Naive B cell (primary cell): ENCODE measurements at places on chromosomes 3 and 15.
A peak's percentile ranks its signal among the peaks of the same experiment; 100 is the strongest.

DNA sequence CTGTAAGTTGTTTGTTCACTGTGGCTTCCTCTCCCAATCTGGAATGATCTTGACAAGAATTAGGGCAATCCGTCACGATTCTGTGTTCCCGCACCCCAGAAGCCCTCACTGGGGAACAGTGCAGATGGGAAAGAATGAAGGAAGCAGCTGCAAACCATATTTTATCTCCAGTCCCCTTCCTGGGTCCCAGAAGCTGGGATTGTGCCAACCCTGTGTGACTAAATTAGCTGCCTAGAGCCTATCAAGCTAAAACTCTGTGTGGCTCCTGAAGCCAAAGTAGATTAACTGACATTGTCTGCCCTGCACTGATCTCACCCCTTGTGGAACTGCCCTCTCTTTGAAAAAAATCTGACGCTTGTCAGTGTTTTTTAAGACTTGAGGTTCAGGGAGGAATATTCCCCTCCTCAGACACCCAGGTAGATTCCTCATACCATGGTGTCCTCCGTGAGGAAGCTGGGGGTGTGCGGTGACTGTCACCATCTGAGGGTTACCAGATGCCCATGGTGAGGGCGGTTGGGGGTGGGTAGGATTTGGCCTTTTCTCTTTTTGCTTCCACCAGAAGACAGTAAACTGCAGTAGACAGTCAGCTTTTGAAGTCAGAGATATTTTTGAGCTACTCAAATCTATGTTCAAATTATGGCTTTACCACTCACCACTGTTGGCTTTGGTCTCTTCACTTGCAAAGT lies 358.3 kb upstream of the TPM1 start:
- no peaks in the 10 kb centered on the region for H3K4me1 ChIP-seq
- H3K4me3 ChIP-seq, result no peak overlapping the region
- H3K27me3 ChIP-seq, result peaks cover 13% of the 10 kb centered on the region

- no peak overlapping the region for H3K27ac ChIP-seq
- DNase-seq, result no peak
- no peaks in the 10 kb centered on the region for H3K36me3 ChIP-seq
Measured at GRCh38 chr15:101324524-101325177, 29.6 kb upstream of the SNRPA1 start.

DNA sequence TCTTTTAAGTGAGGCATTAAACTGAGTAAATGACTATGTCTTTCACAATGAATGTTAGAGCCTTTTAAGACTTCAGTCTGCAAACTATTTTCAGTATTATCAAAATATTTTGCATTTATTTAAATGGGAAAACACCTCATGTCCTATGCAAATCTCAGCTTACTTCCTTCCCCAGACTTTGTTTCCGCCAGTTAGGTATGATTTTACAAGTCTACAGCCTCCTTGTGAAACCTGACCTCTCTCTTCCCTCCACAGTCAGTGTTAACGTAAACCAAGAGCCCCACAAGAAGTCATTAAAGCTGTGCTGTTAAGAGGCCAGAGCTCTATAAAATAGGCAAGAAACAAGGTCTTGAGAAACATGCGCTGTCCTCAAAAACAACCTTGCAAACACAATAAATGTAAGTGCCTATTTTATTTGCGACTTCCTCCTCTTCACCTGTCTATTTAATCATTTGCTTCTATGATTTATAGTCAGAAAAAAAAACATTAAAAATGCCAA lies 48.3 kb downstream of the PRTG start:
- H3K4me3 ChIP-seq, result no peak overlapping the region
- H3K4me1 ChIP-seq, result peaks cover 6% of the 10 kb centered on the region
- no peaks in the 10 kb centered on the region for H3K27me3 ChIP-seq
- no peak for DNase-seq
- no peak overlapping the region for H3K27ac ChIP-seq

DNA sequence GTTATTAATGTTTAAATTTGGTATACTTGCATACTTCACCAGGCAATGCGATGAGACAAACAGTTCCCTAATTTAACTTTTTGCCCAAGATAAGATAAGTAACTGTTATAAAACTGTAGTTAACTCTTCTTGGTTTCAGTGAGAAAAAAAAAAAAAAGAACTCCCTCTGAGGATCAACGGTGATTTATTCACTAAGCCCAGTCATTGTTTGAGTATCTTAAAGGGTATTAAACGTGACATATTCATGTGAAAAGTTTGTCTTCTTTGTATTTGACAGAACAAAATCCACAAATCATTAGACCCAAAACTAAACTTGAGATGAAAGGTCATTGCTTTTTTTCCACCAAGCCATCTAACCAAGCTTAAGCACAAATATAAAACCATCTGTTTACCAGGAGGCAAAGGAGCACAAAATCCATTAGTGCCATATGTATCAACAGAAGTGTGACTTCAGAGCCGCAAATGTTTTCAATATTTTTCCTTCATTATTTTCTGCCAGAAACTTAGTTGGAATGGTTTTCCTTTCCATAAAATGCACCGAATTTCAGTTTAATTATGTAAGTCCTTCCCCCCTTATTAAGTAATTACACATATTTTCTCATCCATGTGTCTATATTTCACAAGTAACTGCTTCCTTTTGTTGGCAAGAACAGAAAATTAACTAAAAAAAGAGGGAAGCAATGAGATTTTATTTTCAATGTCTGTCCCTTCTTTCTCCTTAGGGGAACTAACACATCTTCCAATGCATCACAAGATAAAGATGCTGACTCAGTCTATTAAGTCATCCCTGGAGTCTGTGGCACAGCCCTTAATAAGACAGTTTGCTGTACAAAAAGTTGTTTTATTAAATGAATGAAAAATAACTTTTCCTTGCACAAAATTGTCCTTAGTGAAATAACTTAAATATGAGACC lies 92.2 kb upstream of the RAP2B start:
- no peaks in the 10 kb centered on the region for H3K36me3 ChIP-seq
- no peak for DNase-seq
- no peak overlapping the region for H3K27ac ChIP-seq

GRCh38 chr3:43718296-43718695 lies 27.6 kb downstream of the ABHD5 start:
- H3K27ac ChIP-seq, result no peak overlapping the region
- H3K4me1 ChIP-seq, result peaks cover 5% of the 10 kb centered on the region
- no peaks in the 10 kb centered on the region for H3K27me3 ChIP-seq
- peaks cover 30% of the 10 kb centered on the region for H3K36me3 ChIP-seq
- DNase-seq, result no peak

DNA sequence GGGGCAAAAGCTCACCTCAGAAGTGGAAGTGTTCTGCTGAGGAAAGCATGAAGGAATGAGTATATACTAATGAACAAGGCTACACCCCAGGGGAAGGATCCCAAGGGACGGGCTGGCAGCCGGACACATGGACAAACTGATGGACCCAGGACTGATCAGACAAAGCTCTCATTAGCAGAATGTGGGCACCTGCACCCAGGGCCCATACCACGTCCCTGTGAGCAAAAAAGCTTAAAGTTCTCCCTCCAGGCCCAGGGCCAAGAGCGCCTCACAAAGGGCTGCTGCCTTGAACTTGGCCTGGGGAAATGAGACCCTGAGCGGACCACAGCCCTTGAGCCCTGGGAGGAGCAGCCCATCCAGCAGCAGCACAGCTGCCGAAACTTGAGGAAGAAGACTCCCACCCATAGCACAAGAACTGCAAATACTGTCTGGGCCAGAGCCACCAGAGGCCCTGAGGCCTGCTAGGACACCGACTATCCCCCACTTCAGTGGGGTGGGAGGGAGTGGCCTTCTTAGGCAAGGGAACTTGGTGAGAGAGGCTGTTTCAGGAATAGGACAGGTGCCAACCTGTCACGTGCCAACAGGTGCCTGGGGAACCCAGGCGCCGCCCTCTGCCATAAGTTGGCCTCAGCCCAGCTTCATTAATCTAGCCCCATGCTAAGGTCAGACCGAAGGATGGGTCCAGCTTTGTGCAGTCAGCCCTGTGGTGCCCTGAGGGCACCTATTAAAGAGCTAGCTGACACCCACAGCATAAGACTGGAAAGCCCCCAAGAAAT lies 2.3 kb upstream of the GMPPB start:
- H3K4me1 ChIP-seq, result peaks cover 29% of the 10 kb centered on the region
- DNase-seq, result no peak
- no peaks in the 10 kb centered on the region for H3K27me3 ChIP-seq
- peak overlapping the region; percentile 100 for H3K27ac ChIP-seq
- peaks cover 3% of the 10 kb centered on the region for H3K36me3 ChIP-seq

- no peak overlapping the region for H3K4me3 ChIP-seq
- no peaks in the 10 kb centered on the region for H3K27me3 ChIP-seq
- no peak for DNase-seq
- no peaks in the 10 kb centered on the region for H3K36me3 ChIP-seq
- H3K27ac ChIP-seq, result no peak overlapping the region
- H3K4me1 ChIP-seq, result peaks cover 4% of the 10 kb centered on the region
Measured at GRCh38 chr15:33963831-33964664, 4.2 kb upstream of the CHRM5 start.

DNA sequence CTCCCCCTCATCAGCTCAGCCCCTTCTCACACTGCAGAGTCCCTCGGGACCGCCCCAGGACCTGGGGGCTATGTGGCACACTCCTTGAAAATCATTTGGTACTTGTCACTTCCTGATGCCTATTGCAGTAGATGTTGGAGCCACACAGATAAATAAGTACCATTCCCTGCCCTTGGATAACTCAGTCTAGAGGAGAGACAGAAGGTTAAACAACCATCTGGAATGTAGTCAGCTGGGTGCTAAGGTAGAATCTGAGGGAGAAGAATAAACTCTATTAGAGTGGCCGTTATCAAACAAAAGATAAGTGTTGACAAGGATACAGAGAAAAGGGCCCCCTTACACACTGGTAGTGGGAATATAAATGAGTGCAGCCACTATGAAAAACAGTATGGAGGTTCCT lies 112.3 kb upstream of the NR2E3 start:
- H3K36me3 ChIP-seq, result no peaks in the 10 kb centered on the region
- H3K27me3 ChIP-seq, result peaks cover 33% of the 10 kb centered on the region
- no peak overlapping the region for H3K4me3 ChIP-seq
- DNase-seq, result no peak
- no peaks in the 10 kb centered on the region for H3K4me1 ChIP-seq

DNA sequence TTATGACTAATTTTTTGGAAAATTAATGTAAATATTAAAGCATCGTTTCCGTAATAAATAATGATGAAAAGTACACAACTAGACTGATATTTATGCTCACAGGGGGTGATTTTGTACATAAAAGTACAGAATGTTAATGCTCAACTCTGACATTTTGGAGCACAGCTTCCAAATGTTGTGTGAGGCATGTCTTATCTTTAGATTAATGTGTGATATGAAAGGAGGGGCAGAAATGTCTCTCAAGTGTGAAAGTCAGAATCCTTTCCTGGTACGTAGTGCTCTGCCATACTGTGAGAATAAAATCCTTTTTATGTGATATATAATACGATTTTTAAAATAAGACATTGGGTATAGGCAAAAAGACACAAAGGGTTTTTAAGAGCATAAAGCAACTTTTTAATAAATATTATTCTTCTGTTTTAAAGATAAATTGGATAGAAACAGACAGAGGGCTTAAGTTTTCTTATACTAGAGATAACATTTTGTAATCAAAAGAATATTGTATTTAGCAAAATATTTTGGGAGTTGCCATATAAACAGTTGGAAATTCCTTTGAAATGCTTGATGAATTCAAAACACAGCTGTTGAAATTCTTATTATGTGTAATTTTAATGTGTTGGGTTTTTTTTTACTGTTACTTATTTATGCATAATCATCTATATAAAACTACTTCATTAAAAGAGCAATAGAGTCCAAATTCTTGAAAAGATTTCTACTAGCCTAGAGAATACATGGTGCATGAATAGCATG lies 389.7 kb downstream of the RAP2B start:
- no peak for DNase-seq
- H3K27ac ChIP-seq, result no peak overlapping the region
- H3K27me3 ChIP-seq, result no peaks in the 10 kb centered on the region
- H3K36me3 ChIP-seq, result no peaks in the 10 kb centered on the region
- no peak overlapping the region for H3K4me3 ChIP-seq

GRCh38 chr15:59017449-59017848 lies 30.0 kb downstream of the RNF111 start:
- H3K27me3 ChIP-seq, result no peaks in the 10 kb centered on the region
- DNase-seq, result no peak
- peaks cover 17% of the 10 kb centered on the region for H3K4me1 ChIP-seq
- no peaks in the 10 kb centered on the region for H3K36me3 ChIP-seq

- H3K4me1 ChIP-seq, result peaks cover 17% of the 10 kb centered on the region
- peaks cover 14% of the 10 kb centered on the region for H3K27me3 ChIP-seq
- no peaks in the 10 kb centered on the region for H3K36me3 ChIP-seq
Measured at GRCh38 chr15:70427167-70428120, 329.7 kb upstream of the TLE3 start.

DNA sequence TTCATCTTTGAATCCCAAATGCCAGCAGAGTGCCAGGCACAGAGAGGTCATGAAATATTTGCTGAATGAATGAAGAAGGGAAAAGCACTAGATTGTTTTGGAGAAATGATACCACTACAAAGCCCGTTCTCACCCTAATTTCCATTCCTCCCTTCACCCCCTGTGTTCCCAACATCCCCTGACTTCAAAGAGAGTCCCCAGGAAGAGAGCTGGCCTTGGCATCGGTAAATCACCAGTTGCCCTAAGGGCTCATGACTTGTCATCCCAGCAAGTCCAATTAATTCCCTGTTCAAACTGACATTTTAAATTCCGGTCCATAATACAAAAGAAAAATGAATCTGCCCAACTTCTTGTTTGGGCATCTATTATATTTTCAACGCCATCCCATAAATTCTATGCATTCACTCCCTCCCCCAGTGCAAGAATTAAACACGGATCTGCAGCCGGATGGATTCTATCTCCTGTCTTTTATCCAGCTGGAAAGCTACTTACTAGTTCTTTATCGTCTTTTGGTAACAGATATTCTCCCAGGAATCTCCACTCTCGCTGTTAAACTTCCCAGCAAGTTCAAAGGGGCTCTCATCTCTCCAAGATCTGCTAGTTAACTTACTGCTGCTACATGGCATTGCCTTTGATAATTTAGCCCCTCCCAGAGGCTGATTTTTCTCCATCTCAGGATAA lies 63.9 kb upstream of the TSC22D2 start:
- H3K36me3 ChIP-seq, result no peaks in the 10 kb centered on the region
- DNase-seq, result no peak
- H3K27me3 ChIP-seq, result peaks cover 14% of the 10 kb centered on the region
- H3K27ac ChIP-seq, result no peak overlapping the region

- H3K27ac ChIP-seq, result no peak overlapping the region
- peaks cover 22% of the 10 kb centered on the region for H3K27me3 ChIP-seq
- DNase-seq, result no peak
- H3K4me1 ChIP-seq, result no peaks in the 10 kb centered on the region
- no peaks in the 10 kb centered on the region for H3K36me3 ChIP-seq
Measured at GRCh38 chr3:124125315-124125714, 133.4 kb upstream of the ROPN1 start.

- H3K4me3 ChIP-seq, result no peak overlapping the region
- no peaks in the 10 kb centered on the region for H3K36me3 ChIP-seq
- H3K4me1 ChIP-seq, result no peaks in the 10 kb centered on the region
- H3K27ac ChIP-seq, result no peak overlapping the region
- DNase-seq, result no peak
- peaks cover 27% of the 10 kb centered on the region for H3K27me3 ChIP-seq
Measured at GRCh38 chr15:92681141-92681631, 25.6 kb upstream of the FAM174B start.

DNA sequence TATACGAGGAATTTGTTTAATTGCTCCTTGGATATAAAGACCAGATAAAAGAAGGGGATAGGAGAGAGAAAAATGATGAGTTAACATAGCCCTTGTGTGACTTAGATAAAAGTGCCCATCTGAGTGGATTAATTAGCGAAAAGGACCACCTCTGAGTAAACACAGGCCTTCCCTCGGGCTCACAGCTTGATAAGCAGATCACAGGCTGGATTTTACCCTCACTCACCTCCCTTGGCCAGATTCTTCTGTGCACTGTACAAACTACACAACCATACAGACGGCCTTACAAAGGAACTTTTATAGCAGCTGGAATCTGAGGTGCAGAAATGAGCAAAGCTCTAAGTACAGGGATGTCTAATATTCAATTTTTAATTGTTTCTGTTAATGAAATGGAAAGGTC lies 112.4 kb upstream of the STT3B start:
- H3K27me3 ChIP-seq, result no peaks in the 10 kb centered on the region
- H3K27ac ChIP-seq, result no peak overlapping the region
- no peaks in the 10 kb centered on the region for H3K36me3 ChIP-seq
- no peak for DNase-seq
